ENCODE measurements at places on chromosomes 5 and 9.

DNA sequence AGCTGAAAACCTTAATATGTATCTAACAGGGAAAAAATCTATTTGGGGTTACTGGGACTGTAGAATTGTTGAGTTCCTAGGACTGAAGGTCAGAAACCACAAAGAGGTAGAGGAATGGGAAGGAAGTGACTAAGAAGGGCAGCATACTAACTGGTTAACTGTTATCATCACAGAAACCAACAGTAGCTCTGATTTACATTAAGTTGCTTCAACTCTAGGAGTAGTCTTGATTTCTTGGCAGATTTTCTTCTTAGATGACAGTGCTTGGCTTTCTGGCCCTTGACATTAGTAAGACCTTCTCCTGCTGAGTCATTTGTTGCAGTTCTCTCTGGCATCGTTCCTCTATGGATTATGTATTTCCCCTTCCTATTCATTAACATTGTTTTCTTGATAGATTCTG is 116.1 kb upstream of the RASA1 start:
- DNase-seq = no peak

DNA sequence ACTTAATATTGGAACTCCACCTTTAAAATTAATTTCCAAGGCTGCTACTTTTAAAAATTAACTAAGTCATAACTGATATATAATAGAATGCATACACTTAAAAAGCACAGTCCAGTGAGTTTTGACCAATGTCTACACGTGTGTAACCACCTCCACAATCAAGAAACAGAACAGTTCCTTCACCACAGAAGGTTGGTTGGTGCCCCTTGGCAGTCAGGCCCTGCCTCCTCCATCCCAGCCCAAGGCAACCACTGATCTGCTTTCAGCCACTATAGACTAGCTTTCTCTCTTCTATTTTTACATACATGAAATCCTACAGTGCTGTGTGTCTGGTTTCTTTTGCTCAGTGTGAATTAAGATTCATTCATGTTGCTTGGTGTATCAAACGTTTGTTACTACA is 215.2 kb downstream of the CRB2 start:
- no peak for DNase-seq

GRCh38 chr9:112074250-112075008 is 100.7 kb downstream of the SUSD1 start:
- peak; percentile 86 for DNase-seq

DNA sequence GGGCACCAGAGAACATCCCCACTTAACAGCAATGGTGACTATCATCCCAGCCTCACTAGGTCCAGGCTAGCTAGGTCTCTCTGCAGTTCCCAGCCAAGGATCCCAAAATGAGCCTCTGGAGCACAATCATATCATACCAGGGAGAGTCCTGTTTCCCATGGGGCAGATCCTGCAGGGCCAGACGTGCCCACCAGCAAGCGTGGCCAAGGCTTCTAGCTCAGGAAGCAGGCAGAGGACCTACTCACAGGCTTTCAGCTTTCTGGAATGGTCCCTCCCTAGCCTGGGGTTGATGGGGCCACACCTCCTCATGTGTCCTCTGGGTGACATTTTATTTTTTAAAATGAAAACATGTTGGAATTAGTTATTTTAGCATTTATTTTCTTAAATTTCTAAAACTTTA is 45.7 kb upstream of the PITX1 start:
- DNase-seq = no peak

- DNase-seq = no peak
Measured at GRCh38 chr9:134296301-134297082, 29.8 kb upstream of the RXRA start.
